Osteocyte (in vitro differentiated cells): ENCODE measurements at places on chromosomes 7 and 10. TPM values are rescaled to one million over a fixed set of nuclear protein-coding genes. Genes with fewer than 3 reads are reported as not detected.

Gene ZPBP
- not detected in 2 replicates for total RNA-seq

Gene RPP30
- total RNA-seq, result 31.8 and 32.8 TPM in 2 replicates

Gene POLR3A
- total RNA-seq, result 16.6 and 19.5 TPM in 2 replicates

- H3K27ac ChIP-seq, result peak overlapping the region; percentile 37
- DNase-seq, result no peak
- H3K27me3 ChIP-seq, result no peaks in the 10 kb centered on the region
- no peak overlapping the region for H3K4me3 ChIP-seq
Observed at GRCh38 chr10:106557053-106557452, 607.5 kb downstream of the SORCS1 start.

Gene ACSL5
- total RNA-seq, result 0.46 and 0.57 TPM in 2 replicates

Gene PSAP
- 1,262 and 1,314 TPM in 2 replicates for total RNA-seq

- H3K4me1 ChIP-seq, result no peaks in the 10 kb centered on the region
- no peaks in the 10 kb centered on the region for H3K27me3 ChIP-seq
- no peak overlapping the region for H3K27ac ChIP-seq
- no peak for DNase-seq
- no peaks in the 10 kb centered on the region for H3K36me3 ChIP-seq
- no peak overlapping the region for H3K4me3 ChIP-seq
Observed at GRCh38 chr7:49670991-49671390, 102.4 kb upstream of the VWC2 start.

GRCh38 chr10:55224007-55224781, 423.2 kb upstream of the PCDH15 start:
- H3K27me3 ChIP-seq, result peaks cover 5% of the 10 kb centered on the region
- no peak overlapping the region for H3K4me3 ChIP-seq
- H3K36me3 ChIP-seq, result no peaks in the 10 kb centered on the region
- no peaks in the 10 kb centered on the region for H3K4me1 ChIP-seq
- DNase-seq, result no peak

Gene IDI2
- total RNA-seq, result not detected in 2 replicates

DNA sequence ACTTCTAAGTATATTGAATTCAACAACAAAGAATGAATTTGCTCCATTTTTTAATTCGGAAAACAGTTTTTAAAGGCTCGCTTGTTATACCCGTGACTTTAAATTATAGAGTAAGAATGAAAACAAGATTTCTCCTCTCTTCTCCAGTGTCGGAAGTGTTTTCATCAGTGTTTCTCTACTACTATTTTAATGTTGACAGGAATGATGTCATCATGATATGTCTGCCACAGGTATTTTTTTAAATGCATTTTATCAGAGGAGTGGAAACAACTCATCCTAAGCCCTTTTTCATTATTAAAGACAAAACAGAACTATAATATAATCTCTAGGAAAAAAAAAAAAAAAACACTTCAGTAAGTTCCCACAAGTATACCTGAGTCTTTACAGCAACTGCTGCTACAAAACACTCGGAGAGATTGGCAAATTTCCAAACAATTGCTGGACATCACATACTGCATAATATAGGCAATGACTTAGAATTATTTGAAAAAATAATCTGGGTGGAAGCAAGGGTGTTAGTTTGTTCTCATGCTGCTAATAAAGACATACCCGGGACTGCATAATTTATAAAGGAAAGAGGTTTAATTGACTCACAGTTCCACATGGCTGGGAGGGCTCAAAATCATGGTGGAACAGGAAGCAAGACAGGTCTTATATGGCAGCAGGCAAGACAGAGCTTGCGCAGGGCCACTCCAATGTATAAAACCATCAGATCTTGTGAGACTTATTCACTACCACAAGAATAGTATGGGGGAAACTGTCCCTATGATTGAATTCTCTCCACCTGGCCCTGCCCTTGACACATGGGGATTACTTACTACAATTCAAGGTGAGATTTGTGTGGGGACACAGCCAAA, 4.8 kb upstream of the RNF32 start:
- peaks cover 6% of the 10 kb centered on the region for H3K36me3 ChIP-seq
- no peak overlapping the region for H3K4me3 ChIP-seq
- H3K4me1 ChIP-seq, result peaks cover 14% of the 10 kb centered on the region

DNA sequence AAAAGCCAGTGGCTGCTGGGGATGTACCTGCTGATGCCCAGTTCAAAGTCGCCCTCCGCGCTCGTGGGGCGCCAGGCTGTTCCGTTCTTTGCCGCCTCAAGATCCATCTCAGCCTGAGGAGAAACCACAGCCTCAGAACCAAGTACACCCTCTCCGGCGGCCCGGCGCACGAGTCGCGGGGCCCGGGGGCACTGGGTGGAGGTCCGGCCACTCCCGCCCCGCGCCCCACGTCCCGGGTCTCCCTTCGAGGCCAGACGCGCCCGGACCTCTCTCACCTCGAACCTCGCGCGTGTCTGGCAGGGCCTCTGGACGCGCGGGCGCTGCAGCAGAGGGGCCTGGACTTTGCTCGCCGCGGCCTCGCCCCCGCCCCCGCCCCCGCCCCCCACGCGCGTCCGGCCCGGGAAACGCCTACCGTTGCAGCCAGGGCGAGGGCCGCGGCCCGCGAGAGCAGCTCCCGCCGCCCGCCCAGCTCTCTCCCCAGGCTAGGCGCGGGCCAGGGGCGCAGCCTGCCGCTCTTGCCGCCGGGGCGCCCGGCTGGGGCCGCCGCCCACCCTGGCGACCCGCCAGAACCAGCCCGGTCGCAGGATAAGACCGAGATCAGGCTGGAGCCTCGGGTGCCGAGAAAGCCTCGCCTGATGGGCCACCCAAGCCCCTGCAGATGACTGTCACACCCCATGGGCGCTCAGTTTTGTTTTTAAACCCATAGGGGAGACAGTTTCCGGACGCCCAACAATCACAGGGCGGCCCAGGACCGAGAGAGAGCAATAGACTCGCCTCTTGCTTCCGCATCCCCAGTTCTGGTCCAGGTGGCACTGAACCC, at the start of gene ABCB4:
Gene ABCB4, minus strand, starts transcription at position 322 of the 820 bp plus-strand sequence. Its CDS starts 215 bp downstream, at position 107.
- DNase-seq, result no peak
- H3K27ac ChIP-seq, result no peak within 1 kb of the TSS
- peaks cover 43% of the 10 kb centered on the region for H3K27me3 ChIP-seq
- H3K4me3 ChIP-seq, result peak within 1 kb of the TSS; percentile 42
- no peaks in the 10 kb centered on the region for H3K36me3 ChIP-seq

GRCh38 chr10:22319980-22320558, 830 bp upstream of the BMI1 start:
- H3K27ac ChIP-seq, result peak overlapping the region; percentile 59
- peaks cover 35% of the 10 kb centered on the region for H3K27me3 ChIP-seq
